Esophagus squamous epithelium (tissue), 5 donors: ENCODE measurements at places on chromosomes 3 and 15.

- H3K27ac ChIP-seq = peak overlapping the region; percentile 32
- H3K4me1 ChIP-seq = peaks cover 11% of the 10 kb centered on the region
- no peak overlapping the region for H3K4me3 ChIP-seq
- DNase-seq = no peak
- H3K27me3 ChIP-seq = no peaks in the 10 kb centered on the region
These were observed 37.5 kb upstream of the IQSEC1 start for GRCh38 chr3:13110678-13111116.

DNA sequence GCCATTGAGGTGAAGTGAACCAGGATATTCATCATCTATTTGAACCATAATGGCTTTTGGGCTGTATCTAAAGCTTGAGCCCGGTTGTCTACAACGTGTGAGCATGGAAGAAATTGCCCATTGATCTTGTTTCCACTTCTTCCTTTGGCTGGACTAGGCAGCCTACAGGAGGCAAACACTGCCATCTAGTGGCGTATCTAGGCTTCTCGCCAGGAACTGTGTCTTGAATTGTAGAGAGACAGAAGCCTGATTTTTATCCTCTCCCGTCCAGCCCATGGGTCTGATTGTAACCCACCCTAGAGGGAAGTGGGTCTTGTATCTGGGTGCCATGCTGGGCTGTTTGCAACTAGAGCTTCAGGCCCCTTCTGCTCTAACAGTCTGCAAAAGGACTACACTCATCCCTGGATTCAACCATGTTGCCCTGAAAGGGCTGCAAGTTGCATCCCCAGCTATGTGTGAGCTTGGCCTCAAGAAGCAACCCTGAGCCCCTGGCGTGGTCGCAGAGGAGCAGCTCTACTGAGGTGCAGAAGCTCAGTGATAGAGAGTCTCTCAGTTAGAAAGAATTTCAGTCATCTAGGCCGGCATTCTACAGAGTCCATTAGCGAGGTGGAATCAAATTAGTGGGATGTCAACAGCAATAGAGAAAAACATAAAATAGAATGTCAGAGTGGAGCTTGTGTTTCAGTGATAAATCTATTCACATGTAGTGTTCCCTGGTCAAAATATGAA, 170.2 kb upstream of the UMPS start:
- peaks cover 26% of the 10 kb centered on the region for H3K4me1 ChIP-seq
- peak overlapping the region; percentile 63 for H3K27ac ChIP-seq
- no peaks in the 10 kb centered on the region for H3K36me3 ChIP-seq
- H3K27me3 ChIP-seq = no peaks in the 10 kb centered on the region
- no peak for DNase-seq
- H3K4me3 ChIP-seq = no peak overlapping the region

GRCh38 chr15:29039466-29040369, 153.9 kb downstream of the APBA2 start:
- no peak overlapping the region for H3K4me3 ChIP-seq
- no peaks in the 10 kb centered on the region for H3K4me1 ChIP-seq
- H3K36me3 ChIP-seq = no peaks in the 10 kb centered on the region
- peak overlapping the region; percentile 38 for H3K27ac ChIP-seq
- no peak for DNase-seq

DNA sequence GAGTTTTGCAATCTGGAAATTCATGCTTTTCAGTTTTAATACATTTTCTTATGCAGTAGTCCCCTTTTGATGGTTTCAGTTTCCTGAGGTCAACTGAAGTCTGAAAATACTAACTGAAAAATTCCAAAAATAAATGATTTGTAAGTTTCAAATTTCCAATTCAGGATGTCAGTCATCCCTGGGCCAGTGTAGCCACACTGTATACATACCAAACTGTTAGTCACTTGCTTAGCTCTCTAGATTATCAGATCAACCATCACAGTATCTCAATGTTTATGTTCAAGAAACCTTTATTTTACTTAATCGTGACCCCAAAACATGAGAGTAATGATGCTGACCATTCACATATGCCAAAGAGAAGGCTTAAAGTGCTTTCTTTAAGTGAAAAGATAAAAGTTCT, 715.5 kb downstream of the GBE1 start:
- DNase-seq = no peak
- no peaks in the 10 kb centered on the region for H3K4me1 ChIP-seq
- no peak overlapping the region for H3K27ac ChIP-seq
- no peaks in the 10 kb centered on the region for H3K36me3 ChIP-seq
- H3K4me3 ChIP-seq = no peak overlapping the region
- no peaks in the 10 kb centered on the region for H3K27me3 ChIP-seq

- no peak overlapping the region for H3K27ac ChIP-seq
- H3K36me3 ChIP-seq = no peaks in the 10 kb centered on the region
- DNase-seq = no peak
These were observed 921.1 kb downstream of the ROBO1 start for GRCh38 chr3:78846718-78847117.

DNA sequence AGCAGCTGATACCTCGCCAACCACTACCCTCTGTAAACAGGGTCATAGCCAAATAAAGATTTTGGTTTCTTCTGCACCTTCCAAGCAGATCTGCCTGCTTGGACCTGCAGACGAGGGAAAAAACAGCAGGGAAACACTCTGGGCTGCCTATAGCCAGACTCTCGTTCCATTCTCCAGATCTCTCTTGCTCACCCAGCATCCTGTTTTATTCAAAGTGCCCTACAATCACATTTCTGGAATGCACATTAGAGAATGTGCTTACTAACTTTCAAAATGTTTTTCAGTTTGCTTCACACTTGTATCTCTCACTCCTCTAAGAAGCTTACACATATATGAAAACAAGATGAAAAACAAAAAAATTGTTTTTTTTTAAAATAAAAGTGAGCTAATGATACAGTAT, 71.4 kb downstream of the MLH1 start:
- H3K36me3 ChIP-seq = no peaks in the 10 kb centered on the region
- no peak overlapping the region for H3K27ac ChIP-seq
- DNase-seq = no peak
- no peaks in the 10 kb centered on the region for H3K4me1 ChIP-seq
- no peak overlapping the region for H3K4me3 ChIP-seq
- no peaks in the 10 kb centered on the region for H3K27me3 ChIP-seq

- no peaks in the 10 kb centered on the region for H3K27me3 ChIP-seq
- DNase-seq = no peak
- peaks cover 45% of the 10 kb centered on the region for H3K36me3 ChIP-seq
- H3K4me1 ChIP-seq = no peaks in the 10 kb centered on the region
These were observed 200.5 kb downstream of the ITPR1 start for GRCh38 chr3:4693620-4694019.

- H3K36me3 ChIP-seq = peaks cover 18% of the 10 kb centered on the region
- no peak overlapping the region for H3K4me3 ChIP-seq
- H3K27ac ChIP-seq = no peak overlapping the region
- no peaks in the 10 kb centered on the region for H3K27me3 ChIP-seq
- H3K4me1 ChIP-seq = no peaks in the 10 kb centered on the region
- DNase-seq = no peak
These were observed 34.2 kb upstream of the OCA2 start for GRCh38 chr15:28133281-28133680.

- no peak for DNase-seq
- H3K4me3 ChIP-seq = no peak overlapping the region
- no peaks in the 10 kb centered on the region for H3K36me3 ChIP-seq
- H3K27ac ChIP-seq = no peak overlapping the region
These were observed 777.1 kb upstream of the GOLIM4 start for GRCh38 chr3:168872826-168873225.

DNA sequence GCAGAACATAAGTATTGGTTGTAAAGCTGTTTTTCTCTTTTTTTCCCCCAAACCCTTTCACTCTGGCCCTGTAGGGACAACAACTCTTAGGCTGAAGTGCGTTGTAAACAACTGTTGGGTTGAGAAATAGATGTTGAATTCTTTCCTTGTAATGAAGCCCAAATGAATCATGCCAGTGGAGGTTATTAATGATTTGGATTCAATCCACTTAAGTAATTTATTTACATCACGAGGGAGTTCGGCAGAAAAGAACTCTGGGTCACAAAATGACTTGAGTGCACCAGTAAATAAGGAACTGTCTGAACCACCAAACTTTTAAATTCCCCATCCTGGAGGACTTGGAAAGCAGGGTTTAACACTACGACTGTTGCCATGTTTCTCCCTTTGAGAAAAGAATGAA, 218.9 kb downstream of the PDZRN3 start:
- H3K27ac ChIP-seq = no peak overlapping the region
- peaks cover 72% of the 10 kb centered on the region for H3K4me1 ChIP-seq
- no peak for DNase-seq
- no peaks in the 10 kb centered on the region for H3K36me3 ChIP-seq

DNA sequence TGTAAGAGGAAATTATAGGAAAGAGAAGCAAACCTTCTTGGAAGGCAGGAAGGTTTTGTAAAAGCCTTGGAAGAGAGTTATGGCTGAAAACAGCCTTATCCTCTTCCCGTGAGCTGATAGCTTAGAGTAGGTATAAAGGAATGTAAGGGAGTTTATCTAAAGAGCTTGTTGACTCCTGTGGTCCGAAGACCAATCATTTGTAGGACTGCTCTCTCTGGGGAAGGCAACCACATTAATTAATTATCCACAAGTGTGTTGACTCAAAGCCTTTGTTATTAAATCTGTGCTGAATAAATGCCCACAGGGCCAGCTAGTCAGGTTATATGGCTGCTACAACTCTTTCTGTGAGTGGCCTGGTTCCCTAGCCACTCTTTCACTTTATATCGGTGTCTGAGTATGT, 452.1 kb upstream of the RASGRP1 start:
- no peaks in the 10 kb centered on the region for H3K27me3 ChIP-seq
- no peaks in the 10 kb centered on the region for H3K36me3 ChIP-seq
- H3K27ac ChIP-seq = no peak overlapping the region
- no peak overlapping the region for H3K4me3 ChIP-seq
- no peaks in the 10 kb centered on the region for H3K4me1 ChIP-seq
- DNase-seq = no peak

DNA sequence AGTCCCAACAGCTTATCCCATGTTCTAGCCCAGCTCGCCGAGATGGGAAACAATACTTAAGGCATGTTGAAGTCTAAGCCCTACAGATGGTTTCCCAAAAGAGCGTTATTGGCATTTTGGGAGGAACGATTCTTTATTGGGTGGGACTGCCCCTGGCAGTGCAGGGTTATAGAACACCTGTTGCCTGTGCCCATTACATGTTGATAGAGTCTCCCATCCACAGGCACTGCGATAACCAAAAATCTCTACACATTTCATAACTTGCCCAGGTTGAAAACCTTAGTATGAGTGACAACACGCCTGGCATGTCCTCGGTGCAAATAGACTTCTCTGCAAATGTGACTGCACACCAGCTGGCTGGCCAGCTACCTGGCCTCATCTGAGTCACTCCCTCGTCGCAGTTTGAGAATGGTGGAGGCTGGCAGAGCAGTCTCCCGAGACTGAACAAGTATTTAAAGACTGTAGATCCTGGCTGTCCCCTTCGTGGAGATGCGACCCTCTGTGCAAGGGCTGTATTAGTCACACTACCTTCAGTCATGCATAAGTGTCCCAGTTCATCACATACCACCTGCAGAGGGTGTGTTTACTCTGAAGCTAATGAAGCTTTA, 18.7 kb downstream of the ZNF80 start:
- H3K27ac ChIP-seq = no peak overlapping the region
- no peaks in the 10 kb centered on the region for H3K4me1 ChIP-seq
- DNase-seq = no peak
- H3K4me3 ChIP-seq = no peak overlapping the region

- no peak overlapping the region for H3K4me3 ChIP-seq
- no peak for DNase-seq
- no peaks in the 10 kb centered on the region for H3K4me1 ChIP-seq
- H3K27ac ChIP-seq = no peak overlapping the region
- H3K36me3 ChIP-seq = no peaks in the 10 kb centered on the region
- H3K27me3 ChIP-seq = no peaks in the 10 kb centered on the region
These were observed 39.0 kb downstream of the MAPK6 start for GRCh38 chr15:52057996-52058395.

DNA sequence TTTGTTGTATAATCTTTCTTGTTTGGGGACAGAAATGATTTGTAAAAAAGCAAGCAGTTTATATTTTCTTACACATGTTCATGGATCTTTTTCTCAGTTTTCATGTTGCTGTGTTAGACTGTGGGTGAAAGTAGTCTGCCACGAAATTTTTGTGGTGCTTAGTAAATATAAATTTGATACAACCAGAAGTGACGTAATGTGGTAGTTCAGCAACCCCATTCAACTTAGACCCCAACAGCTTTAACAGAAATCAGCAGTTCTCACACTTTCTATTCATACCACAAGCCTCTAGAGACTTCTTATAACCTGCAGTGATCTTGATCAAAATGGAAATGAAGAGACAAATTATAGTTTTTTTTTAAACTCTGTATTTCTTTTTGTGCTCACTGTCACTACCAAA, 120.2 kb upstream of the IGSF10 start:
- no peak for DNase-seq
- H3K4me1 ChIP-seq = no peaks in the 10 kb centered on the region
- H3K27me3 ChIP-seq = no peaks in the 10 kb centered on the region
- no peak overlapping the region for H3K4me3 ChIP-seq

- H3K36me3 ChIP-seq = no peaks in the 10 kb centered on the region
- H3K4me3 ChIP-seq = no peak overlapping the region
- DNase-seq = no peak
- no peak overlapping the region for H3K27ac ChIP-seq
- no peaks in the 10 kb centered on the region for H3K27me3 ChIP-seq
These were observed 12.5 kb downstream of the RASA2 start for GRCh38 chr3:141499284-141499683.

DNA sequence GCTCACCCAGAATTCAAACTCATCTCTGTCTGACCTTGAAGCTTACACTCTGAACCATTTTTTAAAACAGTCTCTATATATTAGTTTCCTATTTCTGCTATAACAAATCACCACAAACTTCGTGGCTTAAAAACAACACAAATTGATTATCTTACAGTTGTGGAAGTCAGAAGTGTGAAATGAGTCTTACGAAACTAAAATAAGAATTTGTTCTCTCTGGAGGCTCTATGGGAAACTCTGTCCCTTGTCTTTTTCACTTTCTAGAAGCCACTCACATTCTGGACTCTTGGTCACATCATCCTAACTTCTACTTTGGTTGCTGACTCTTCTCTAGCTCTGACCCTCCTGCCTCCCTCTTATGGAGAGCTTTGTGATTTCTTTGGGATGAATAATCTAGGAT, 429.3 kb upstream of the THBS1 start:
- H3K4me3 ChIP-seq = no peak overlapping the region
- no peaks in the 10 kb centered on the region for H3K36me3 ChIP-seq
- H3K27ac ChIP-seq = no peak overlapping the region
- peaks cover 23% of the 10 kb centered on the region for H3K4me1 ChIP-seq
- no peaks in the 10 kb centered on the region for H3K27me3 ChIP-seq

DNA sequence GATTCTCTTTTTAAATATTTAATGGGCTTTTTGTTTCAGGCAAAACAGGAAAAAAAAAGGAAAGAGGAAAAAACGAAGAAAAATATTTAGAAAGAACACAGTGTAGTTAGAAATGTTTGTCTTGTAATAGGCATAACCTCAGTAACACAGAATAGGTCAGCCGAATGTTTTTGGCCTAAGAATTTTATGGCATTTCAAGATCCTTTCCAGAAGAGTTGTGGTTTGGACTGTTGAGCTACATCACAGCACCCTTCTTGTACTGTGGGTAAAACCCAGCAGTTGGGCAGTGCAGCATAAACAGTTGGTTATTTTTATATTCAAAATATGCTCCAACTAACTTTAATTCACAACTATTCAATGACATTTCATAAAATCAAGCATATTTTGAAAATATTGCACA, 474.4 kb upstream of the AGTR1 start:
- H3K27ac ChIP-seq = no peak overlapping the region
- H3K36me3 ChIP-seq = no peaks in the 10 kb centered on the region
- H3K27me3 ChIP-seq = no peaks in the 10 kb centered on the region
- no peak for DNase-seq
- no peak overlapping the region for H3K4me3 ChIP-seq
